Stimulated activated naive B cell treated with anti-CD40 and anti-IgM and Interleukin-4, amounts not matched to agents 10 μg/mL and 1 μg/mL and 100 μg/mL, for 72 hours (primary cell): ENCODE measurements at places on chromosomes 4 and X.

DNA sequence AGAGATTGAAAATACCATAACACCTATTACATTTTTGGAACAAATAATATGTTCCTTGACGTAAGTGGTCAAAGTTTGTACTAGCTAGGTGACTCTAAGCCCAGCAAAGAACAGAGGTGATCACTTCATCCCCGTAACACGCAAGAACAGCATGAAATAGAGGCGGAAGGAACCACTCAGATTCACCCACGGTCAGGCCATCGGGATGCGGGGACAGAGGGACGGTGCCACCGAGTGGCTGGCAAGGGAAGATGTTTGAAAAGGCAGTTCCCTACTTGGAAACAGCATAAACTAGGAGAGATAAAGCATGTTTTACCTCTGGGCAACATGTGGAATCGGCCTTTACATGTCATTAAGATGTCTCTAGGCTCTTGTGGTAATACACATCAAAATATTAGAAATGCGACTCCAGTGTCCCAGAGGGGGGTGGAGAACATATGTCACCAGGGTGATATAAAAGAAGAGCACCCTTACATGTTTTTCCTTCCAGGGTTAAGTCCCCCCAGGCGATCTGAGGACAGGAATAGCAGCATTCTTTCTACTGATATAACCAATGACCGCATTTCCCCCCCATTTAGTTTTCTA, 84.0 kb downstream of the PHKA2 start:
- H3K27me3 ChIP-seq: no peaks in the 10 kb centered on the region
- H3K27ac ChIP-seq: no peak overlapping the region
- peaks cover 4% of the 10 kb centered on the region for H3K36me3 ChIP-seq
- no peak for DNase-seq
- H3K4me1 ChIP-seq: no peaks in the 10 kb centered on the region

GRCh38 chr4:25234390-25235370, 847 bp downstream of the PI4K2B start:
- peaks cover 38% of the 10 kb centered on the region for H3K4me1 ChIP-seq
- peak overlapping the region; percentile 91 for H3K4me3 ChIP-seq
- peaks cover 13% of the 10 kb centered on the region for H3K36me3 ChIP-seq
- DNase-seq: peak; percentile 44
- H3K27ac ChIP-seq: peak overlapping the region; percentile 98
- no peaks in the 10 kb centered on the region for H3K27me3 ChIP-seq

DNA sequence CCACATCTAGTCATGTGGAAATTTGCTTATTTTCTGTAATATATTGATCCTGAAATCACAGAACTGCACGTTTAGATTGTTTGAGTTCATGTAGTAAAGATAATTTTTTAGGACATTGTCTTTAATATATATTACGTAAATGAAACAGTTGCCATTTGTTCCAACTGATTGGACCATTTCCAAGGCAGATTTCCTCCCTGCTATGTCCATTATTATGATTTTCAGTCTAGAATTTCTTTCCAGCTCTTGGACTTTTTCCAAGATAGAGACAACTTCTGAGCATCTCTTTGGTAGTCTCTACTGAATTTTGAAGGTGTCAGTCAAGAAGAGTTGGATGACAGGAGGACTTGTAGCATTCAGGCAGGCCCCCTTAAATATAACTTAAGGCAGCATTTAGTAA, 94.6 kb downstream of the STIM2 start:
- peaks cover 9% of the 10 kb centered on the region for H3K36me3 ChIP-seq
- H3K27ac ChIP-seq: no peak overlapping the region
- peaks cover 34% of the 10 kb centered on the region for H3K4me1 ChIP-seq
- no peak overlapping the region for H3K4me3 ChIP-seq
- H3K27me3 ChIP-seq: no peaks in the 10 kb centered on the region
- no peak for DNase-seq

DNA sequence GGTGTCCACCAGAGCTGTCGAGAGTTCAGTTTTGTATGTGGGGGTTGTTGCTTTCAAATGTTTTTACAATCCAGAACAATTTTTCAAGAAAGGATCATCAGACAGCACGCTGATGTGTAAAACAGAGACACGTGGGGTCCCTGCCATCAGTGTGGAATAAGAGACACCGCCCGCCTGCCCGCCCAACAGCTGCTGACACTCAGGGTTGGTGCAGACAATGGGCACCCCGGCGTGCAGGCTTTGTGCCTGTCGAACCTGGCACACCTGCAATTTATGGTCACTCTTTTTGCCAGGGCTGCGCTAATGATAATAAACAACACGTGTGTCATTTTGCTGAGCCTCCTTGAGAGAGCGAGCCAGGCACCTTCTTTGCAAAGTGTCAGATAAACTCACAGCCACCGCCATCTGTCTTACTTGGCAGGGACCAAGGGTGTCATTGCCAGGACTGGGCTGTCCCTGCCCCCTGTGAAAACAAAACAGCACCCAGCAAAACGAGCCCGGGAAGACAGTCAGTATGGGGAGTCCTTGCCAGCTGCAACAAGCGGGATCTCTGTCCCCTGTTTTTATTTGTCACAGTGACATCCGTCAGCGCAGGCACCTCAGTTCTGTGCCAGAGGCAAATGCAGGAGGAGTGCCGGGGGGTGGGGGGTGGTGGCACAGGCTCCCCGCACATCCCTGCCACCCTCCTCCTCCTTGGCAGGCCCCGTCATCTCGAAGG, 69.1 kb downstream of the PSAPL1 start:
- H3K36me3 ChIP-seq: no peaks in the 10 kb centered on the region
- H3K27ac ChIP-seq: no peak overlapping the region
- no peaks in the 10 kb centered on the region for H3K4me1 ChIP-seq
- no peak for DNase-seq

DNA sequence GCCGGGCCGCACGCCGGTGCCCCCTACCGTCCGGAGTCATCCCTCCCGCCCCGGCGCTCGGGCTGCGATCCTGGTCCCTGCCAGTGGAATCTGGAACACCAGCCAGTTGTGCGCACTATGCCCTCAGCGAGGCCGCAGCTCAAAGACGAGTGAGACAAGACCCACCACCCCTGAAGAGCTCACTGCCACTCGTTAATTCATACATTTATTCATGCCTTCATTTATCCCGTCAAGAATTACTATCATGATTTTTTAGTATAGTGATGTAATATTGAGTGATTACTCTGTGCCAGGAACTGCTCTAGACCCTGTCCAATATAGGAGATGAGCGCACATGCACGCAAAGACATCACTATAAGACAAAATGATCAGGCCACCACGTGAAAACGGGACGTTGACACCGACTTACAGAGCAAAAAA, 247 bp upstream of the PPA2 start:
- no peak for DNase-seq
- H3K27ac ChIP-seq: peak overlapping the region; percentile 99
- no peaks in the 10 kb centered on the region for H3K27me3 ChIP-seq

DNA sequence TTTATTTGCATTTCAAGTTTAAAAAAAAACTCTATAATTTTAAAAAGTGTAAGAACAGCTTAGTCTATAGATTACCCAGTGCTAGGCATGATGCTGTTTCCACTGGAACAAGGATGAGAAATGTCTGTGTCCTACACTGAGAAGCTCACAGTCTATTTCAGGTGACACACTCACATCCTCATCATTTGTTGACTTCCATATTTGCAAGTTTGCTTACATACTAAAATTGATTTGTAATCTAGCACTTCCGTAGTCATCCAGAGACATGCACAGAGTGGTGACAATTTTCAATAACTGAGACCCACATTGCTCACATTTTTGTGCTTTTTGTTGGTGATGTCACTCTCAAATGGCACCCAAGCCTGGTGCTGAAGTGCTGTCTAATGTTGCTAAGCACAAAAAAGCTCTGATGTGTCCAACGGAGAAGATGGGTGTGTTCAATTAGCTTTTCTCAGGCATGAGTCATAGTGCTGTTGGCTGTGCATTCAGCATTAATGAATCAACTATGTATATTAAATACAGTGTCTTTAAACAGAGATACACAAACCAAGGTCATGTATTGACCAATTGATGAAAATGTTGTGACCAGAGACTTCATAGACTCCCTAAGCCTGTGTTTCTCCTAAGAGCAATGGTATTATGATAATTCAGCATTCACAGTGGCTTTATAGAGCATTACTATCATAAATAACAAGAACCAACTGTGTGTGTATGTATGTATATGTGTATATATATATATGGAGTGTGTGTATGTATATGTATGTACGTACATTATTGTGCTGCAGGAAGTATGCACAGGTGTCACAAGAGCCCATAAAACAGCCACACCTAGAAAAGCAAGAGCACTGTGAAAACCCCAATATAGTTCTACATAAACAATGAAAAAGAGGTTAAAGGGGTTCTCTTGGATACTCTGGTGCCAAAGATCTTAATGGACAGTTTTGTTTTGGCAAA, 31.2 kb upstream of the VCX3B start:
- H3K4me3 ChIP-seq: no peak overlapping the region
- H3K27me3 ChIP-seq: no peaks in the 10 kb centered on the region
- DNase-seq: no peak

DNA sequence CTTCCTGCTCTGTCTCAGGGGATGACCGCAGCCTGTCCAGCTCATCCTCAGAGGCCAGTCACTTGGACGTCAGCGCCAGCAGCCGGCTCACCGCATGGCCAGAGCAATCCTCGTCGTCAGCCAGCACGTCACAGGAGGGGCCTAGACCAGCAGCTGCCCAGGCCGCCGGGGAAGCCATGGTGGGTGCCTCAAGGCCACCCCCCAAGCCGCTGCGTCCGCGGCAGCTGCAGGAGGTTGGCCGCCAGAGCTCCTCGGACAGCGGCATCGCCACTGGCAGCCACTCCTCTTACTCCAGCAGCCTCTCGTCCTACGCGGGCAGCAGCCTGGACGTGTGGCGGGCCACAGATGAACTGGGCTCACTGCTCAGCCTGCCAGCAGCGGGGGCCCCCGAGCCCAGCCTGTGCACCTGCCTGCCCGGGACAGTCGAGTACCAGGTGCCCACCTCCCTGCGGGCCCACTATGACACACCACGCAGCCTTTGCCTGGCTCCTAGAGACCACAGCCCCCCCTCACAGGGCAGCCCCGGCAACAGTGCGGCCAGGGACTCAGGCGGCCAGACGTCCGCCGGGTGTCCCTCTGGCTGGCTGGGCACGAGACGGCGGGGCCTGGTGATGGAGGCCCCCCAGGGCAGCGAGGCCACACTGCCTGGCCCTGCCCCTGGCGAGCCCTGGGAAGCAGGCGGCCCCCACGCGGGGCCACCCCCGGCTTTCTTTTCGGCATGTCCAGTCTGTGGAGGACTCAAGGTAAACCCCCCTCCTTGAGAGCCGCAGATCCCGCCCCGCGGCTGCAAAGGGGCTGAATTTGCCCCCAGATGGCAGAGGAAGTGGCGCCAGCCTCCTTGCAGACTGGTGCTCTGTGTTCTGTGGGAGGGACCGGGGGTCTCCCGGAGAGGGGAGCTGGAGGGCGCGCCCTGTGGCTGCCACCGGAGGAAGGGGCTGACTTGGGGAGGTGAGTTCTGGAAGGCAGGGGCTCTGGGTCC, 29.9 kb downstream of the DOK7 start:
- no peak overlapping the region for H3K4me3 ChIP-seq
- peaks cover 36% of the 10 kb centered on the region for H3K4me1 ChIP-seq
- peaks cover 13% of the 10 kb centered on the region for H3K27me3 ChIP-seq
- no peak for DNase-seq
- H3K36me3 ChIP-seq: peaks cover 11% of the 10 kb centered on the region

DNA sequence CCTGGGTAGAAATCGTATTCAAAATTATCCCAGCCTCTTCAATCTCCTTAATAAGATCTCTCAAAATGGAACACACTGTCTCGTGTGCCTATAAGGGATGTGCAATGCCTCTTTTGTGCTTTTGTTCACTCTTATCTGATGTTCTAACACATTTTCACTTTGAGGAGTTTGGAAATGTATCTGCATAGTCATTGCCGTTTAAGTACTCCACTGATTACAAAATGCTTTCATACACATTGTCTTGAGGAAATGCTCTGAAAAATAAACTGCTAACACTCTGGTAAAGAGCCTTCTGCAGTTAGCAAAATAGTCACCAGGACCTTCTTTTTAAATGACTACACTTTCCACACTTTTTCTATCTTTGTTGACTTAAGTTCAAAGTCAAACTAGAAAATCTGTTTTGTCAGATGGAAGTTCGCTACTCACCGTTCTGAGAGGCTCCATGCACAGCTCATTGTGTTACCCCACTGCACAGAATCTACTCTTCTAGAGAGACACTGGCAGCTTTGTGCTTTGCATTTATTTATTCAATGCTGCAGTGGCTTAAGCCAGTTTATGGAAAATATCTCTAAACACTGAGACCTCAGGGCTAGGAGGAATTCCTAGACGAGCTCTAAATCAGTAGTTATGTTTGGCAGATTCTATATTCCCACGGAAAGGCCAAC, 159.0 kb downstream of the CHIC2 start:
- H3K27ac ChIP-seq: no peak overlapping the region
- H3K27me3 ChIP-seq: peaks cover 61% of the 10 kb centered on the region
- no peak overlapping the region for H3K4me3 ChIP-seq
- H3K36me3 ChIP-seq: no peaks in the 10 kb centered on the region
- DNase-seq: no peak

GRCh38 chrX:22389556-22390179, 117.0 kb downstream of the CBLL2 start:
- H3K27me3 ChIP-seq: peaks cover 10% of the 10 kb centered on the region
- no peaks in the 10 kb centered on the region for H3K36me3 ChIP-seq
- H3K4me3 ChIP-seq: no peak overlapping the region
- H3K27ac ChIP-seq: no peak overlapping the region
- H3K4me1 ChIP-seq: no peaks in the 10 kb centered on the region

GRCh38 chr4:1842339-1842895, 13.5 kb downstream of the LETM1 start:
- peaks cover 29% of the 10 kb centered on the region for H3K4me1 ChIP-seq
- no peaks in the 10 kb centered on the region for H3K27me3 ChIP-seq
- H3K4me3 ChIP-seq: no peak overlapping the region

- no peak for DNase-seq
- H3K27me3 ChIP-seq: peaks cover 13% of the 10 kb centered on the region
- no peak overlapping the region for H3K27ac ChIP-seq
Observed at GRCh38 chr4:140296335-140297220, 76.9 kb upstream of the SCOC start.

DNA sequence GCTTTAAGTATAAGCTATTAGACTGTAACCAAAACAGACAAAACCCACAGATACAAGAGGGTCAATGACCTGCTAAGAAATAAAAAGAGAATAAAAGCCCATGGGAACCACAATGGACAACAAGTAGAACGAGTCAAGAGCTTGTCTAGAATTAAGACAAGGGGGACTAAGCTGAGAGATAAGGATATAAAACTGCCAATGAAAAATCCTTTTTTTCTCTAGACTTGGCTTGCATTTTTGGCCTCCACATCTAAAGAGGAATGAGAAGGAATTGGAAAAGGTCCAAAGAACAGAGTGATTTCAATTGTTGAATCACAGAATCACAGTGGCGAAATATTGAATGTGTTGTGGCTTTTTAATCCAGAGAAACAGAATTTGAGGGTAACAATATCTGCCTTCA, 135.7 kb downstream of the QDPR start:
- DNase-seq: no peak
- H3K4me3 ChIP-seq: no peak overlapping the region
- H3K27ac ChIP-seq: no peak overlapping the region

DNA sequence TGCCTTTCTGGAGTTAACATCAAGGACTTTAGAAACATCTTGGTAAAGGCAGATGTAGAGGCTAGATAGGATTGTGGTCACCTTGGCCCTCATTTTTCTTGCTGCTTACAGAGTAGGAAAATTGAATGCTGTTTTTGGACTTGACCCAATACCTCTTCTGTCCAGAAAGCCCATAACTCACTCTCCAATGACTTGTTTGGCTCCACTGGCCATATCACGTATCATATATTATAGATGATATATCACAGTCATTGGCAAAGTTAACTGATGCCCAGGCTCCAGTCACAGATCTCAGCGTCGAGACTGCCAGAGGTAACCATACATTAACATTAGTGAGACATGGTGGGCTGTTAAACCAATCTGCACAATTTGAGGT, 88.1 kb upstream of the PLAC1 start:
- DNase-seq: no peak
- H3K4me3 ChIP-seq: no peak overlapping the region
- H3K36me3 ChIP-seq: no peaks in the 10 kb centered on the region
- no peaks in the 10 kb centered on the region for H3K27me3 ChIP-seq
